Activated T-helper 17 cell treated with anti-CD3 and anti-CD28 coated beads, Interleukin-2, amount 50 U/mL, for 72 hours (primary cell): ENCODE measurements at places on chromosomes 5 and 9. TPM values are rescaled to one million over a fixed set of nuclear protein-coding genes. Genes with fewer than 3 reads are reported as not detected.

DNA sequence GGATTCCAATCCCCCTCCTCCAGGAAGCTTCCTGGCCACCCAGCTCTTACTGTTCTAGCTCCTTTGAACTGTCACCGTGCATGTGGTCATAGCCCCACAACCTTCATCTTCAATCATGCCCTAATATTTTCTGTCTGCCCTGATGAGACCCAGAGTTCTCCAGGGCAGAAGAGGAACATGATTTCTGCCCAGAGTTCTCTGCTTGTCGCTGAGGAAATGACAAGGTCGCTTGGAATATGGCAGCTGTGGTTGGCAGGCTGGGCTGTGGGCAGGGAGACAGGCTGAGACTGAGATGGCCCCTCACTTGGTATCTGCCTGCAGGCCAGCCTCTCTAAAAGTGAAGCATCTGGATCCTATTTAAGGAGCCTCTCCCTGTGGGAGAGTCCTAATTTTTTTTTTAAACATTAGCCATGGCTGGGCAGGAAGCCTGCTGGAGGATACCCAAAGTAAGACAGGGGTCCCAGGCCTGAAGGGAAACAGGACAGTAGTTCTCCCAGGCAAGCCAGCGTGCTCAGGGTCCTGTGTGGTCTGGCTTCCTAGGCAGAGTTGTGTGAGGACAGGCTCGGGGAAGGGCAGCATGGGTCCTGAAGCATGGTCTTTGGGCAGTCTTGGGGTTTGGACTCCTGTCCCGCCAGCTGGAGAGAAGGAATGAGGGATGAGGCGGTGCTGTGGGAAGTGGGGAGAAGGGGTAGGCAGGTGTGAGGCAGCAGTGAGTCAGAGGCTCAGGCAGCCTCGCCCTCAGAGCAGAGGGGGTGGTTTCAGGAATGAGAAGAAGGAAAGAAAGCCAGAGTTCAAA, 242.1 kb downstream of the FSTL4 start:
- no peak for ATAC-seq

DNA sequence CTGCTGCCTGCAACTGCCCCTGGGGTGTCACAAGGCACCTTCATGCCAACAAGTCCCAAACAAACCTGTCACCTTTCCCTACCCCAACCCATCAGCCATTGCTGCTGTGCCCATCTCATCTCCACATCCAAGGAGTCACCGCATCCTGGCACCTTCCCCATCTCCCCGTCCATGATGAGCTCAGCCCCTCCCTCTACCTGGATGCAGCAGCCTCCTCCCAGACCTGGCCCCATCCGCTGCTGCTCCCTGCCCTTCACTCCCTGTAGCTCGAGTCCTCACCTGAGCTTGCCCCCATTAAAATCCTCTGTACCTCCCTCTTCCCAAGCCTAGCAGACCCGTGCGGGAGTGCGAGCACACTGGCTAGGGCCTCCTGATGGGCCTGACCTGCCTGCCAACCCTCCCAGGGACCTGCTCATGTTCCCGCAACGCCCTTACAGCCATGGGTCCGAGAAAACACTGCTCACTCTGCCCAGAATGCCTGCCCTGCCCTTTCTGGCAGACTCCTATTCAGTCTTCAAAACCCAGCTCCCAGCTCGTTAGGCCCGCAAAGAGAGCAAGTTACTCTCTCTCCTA, 110.6 kb downstream of the ADAMTS2 start:
- ATAC-seq = no peak

- no peak for ATAC-seq
Observed at GRCh38 chr5:99285606-99286005, 356.8 kb upstream of the CHD1 start.

DNA sequence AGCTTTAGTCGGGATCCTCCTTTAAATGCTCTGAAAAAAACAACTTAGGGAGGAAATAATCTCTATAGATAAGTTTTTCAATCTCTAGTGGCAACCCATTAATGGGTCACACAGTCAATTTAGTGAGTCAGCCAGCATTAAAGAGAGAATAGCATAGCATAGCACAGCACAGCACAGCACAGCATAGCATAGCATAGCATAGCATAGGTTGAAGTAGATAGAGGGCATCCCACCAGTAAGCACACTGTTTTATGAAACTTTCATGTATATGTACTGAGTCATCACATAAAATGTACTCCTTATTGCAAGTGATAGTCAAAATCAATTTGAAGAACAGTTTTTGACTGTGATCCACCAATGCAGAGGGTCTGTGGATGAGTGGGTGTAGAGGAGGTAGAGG, 522.9 kb downstream of the CCDC171 start:
- no peak for ATAC-seq

Gene OR1L4
- total RNA-seq = not detected
